ENCODE measurements at places on chromosomes 7 and 10.

- DNase-seq, result no peak
Measured at GRCh38 chr7:20991544-20991943, 204.9 kb upstream of the SP8 start.

DNA sequence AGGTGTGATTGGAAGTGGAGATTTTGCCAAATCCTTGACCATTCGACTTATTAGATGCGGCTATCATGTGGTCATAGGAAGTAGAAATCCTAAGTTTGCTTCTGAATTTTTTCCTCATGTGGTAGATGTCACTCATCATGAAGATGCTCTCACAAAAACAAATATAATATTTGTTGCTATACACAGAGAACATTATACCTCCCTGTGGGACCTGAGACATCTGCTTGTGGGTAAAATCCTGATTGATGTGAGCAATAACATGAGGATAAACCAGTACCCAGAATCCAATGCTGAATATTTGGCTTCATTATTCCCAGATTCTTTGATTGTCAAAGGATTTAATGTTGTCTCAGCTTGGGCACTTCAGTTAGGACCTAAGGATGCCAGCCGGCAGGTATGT, 13.6 kb downstream of the STEAP2 start:
- DNase-seq, result no peak

- no peak for DNase-seq
Measured at GRCh38 chr7:83921271-83921940, 272.5 kb upstream of the SEMA3E start.

DNA sequence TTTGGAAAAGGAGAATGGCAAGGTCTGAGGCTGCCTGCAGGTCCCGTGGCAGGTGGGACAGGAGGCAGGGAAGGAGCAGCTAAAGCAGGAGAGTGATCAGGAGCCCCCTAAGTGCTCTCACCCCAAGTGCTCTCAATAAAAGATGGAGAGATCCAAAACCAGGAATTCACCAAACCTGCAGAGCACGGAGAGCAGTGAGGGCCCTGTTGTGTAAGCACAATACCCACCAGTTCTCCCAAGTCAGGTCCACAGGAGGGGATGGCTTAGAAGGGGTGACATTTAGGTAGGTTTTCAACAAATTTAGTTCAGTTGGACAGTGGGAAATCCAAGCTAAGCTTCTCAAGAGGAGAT, 40.8 kb downstream of the GNA12 start:
- DNase-seq, result no peak

DNA sequence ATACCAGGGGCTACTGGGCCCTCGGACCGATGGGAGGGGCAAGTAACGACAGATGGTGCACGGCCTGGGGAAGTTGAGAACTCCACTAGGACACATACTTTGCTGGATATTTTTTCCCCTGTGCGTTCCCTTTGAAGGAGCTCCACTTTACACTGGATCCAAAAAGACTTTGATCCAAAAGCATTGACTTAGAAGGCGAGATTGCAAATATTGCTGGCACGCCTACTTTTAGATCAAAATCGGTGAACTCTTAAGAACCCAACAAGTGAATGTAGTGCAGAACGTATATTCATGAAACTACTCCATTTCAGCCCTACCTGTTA, 436 bp upstream of the SLC25A13 start:
- no peak for DNase-seq

DNA sequence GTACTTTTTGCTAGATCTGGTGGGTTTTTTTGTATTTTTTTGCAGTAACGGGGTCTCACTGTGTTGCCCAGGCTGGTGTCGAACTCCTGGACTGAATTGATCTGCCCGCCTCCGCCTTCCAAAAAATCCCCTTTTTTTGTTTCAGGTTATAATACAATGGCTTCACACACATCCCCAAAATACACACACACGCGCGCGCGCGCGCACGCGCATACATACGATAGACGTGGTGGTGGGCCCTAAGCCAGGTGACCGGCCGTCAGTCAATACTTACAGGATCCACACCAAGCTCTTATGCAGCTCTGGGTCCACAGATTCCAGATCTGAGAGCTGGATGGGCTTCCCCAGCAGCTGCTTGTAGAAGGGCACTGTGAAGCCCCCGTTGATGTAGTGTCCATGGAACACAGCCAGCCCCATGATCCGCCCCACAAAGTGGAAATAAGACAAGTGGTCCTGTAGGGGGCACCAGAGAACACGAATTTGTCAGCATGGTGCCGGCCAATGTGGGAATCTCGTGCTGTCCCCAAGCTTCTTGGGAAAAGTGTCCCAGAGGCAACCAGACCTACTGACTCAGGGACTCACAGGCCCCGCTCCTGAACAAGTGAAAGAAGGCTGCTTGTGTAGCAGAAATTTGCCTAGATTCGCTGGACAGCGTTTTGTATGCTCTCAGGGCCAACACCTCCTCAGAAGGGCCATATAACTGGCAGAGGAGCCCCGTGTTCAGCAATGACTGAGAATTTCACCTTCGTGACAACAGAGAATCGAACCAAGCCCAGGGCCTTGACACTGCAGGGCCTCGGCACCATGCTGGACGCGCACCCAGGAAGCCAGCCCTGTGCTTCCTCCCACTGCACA, 103.6 kb downstream of the SMURF1 start:
- DNase-seq, result peak; percentile 9

DNA sequence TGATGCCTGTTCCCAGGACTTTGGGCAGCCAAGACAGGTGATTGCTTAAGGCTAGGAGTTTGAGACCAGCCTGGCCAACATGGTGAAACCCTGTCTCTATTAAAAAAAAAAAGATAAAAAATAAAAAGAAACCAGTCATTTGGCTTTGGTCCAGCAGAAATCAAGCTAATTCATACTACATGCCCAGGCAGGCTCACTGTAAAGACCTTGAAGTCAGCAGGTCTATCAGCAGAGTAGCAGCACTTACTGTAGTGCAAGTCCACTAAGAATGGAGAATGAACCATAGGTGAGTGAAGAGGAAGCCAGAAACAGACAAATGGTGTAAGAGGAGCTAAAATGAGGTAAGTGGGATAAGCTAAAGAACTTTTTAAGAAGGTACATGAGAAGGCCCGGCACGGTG, 24.7 kb downstream of the PSPH start:
- no peak for DNase-seq

- DNase-seq, result no peak
Measured at GRCh38 chr7:127877951-127878350, 153.3 kb downstream of the LRRC4 start.

GRCh38 chr10:36573246-36573645, 552.2 kb upstream of the ANKRD30A start:
- no peak for DNase-seq

GRCh38 chr7:372546-372931, 82.6 kb downstream of the FOXL3 start:
- no peak for DNase-seq

DNA sequence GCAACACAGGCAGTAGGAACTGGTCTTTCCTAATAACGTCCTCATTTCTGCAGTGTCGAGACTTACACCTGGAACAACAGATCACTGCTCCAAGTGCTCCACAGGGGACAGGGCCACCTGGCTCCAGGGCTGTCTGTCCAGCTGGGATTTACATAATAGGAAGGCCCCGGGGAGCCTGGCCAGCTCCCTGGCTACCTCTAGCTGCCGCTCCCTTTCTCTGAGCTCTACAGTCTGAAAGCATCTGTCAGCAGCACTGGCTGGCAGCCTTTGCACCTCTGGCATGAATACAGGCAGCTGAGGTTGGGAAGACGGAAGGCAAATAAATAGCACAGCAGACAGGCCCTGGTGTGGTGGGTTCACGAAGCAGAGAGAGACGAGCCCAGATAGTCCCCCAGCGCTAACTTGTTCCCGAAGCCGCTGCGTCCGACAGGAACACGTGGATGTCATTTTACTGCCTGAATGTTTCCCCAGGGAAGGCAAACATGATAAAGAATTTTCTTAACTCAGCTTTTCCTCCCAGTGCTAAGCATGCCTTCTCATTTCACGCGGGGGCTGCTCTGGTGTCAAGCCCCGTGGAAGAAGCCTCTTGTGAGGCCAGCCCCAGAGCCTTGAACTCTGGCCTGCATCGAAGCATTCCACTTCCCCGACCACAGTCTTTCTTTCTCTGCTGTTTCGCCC, 105.4 kb downstream of the ITIH5 start:
- no peak for DNase-seq

DNA sequence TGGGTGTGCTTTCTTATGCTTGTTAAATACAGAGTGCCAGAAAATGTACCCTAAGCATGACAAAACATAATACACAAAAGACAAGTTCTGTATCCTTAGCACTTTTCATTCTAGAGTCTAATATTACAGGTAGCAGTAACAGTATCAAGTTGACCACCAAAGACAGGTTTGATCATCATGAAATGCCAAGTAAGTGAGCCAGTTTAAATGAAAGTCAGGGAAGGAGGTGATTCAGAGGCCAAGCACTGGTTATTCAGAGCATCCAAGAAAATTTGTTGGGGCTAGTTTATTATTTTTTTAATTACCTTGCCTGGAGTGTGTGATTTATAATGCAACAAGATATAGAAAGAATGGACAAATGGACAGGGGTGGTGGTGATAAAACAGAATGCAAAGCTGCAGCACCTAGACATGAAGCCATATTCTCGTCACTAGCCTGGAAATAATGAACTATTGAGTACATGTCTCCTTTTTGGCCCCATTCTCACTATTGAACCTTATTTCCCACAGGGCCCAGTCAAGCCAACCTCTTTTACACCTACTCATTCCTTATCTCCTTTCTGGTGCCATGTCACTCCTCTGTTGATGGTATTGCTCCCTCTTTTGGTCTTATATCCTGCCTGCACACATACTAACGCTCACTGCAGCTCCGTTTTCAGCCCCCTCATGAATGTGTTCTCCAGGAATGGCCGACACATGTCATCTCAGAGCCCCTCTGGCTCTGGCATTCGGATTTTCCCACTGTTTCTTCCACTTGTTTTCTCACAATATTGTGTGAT, 78.6 kb upstream of the GLCCI1 start:
- no peak for DNase-seq

Data from GM12878 (cell line).